ENCODE measurements at places on chromosomes 13 and 19. TPM values are rescaled to one million over a fixed set of nuclear protein-coding genes. Genes with fewer than 3 reads are reported as not detected.

The CYP4F2 gene
- 0.89 TPM for total RNA-seq

The DNMT1 gene
- 43.0 TPM for total RNA-seq

The RNF17 gene
- total RNA-seq = not detected

The FBXO46 gene
- total RNA-seq = 5.6 TPM

The SHISA7 gene
- total RNA-seq = 0.10 TPM

The TYROBP gene
- 14.1 TPM for total RNA-seq

The TRPM4 gene
- 24.0 TPM for total RNA-seq

The DNAAF3 gene
- total RNA-seq = not detected

The IL12RB1 gene
- 0.10 TPM for total RNA-seq

The POSTN gene
- total RNA-seq = 947 TPM

The GNG8 gene
- not detected for total RNA-seq

The C19orf81 gene
- not detected for total RNA-seq

The TNFSF9 gene
- total RNA-seq = 0.69 TPM

The TEX29 gene
- 0.49 TPM for total RNA-seq

The RCBTB1 gene
- total RNA-seq = 12.5 TPM

The ZNF583 gene
- 6.3 TPM for total RNA-seq

The AMH gene
- total RNA-seq = not detected

The LSM7 gene
- total RNA-seq = 57.0 TPM

The YJU2 gene
- total RNA-seq = 12.7 TPM

The ZSCAN4 gene
- total RNA-seq = not detected

The PRODH2 gene
- not detected for total RNA-seq

The NMRK2 gene
- 3.6 TPM for total RNA-seq

The FGF21 gene
- not detected for total RNA-seq

The PCDH9 gene
- total RNA-seq = 5.5 TPM

The ELSPBP1 gene
- not detected for total RNA-seq

The ZNF726 gene
- total RNA-seq = 8.7 TPM

The IQCN gene
- 0.99 TPM for total RNA-seq

The RFX2 gene
- total RNA-seq = 7.2 TPM

The ETV2 gene
- total RNA-seq = 0.79 TPM

The LGALS7 gene
- 102 TPM for total RNA-seq

The PSG11 gene
- total RNA-seq = 0.10 TPM

The RXFP2 gene
- not detected for total RNA-seq

The DMKN gene
- 456 TPM for total RNA-seq

The KIR2DL1 gene
- not detected for total RNA-seq
